Activated naive CD4-positive, alpha-beta T cell treated with anti-CD3 and anti-CD28 coated beads, Interleukin-2, amount 50 U/mL, for 16 hours (primary cell): ENCODE measurements at places on chromosomes 12 and 14.

DNA sequence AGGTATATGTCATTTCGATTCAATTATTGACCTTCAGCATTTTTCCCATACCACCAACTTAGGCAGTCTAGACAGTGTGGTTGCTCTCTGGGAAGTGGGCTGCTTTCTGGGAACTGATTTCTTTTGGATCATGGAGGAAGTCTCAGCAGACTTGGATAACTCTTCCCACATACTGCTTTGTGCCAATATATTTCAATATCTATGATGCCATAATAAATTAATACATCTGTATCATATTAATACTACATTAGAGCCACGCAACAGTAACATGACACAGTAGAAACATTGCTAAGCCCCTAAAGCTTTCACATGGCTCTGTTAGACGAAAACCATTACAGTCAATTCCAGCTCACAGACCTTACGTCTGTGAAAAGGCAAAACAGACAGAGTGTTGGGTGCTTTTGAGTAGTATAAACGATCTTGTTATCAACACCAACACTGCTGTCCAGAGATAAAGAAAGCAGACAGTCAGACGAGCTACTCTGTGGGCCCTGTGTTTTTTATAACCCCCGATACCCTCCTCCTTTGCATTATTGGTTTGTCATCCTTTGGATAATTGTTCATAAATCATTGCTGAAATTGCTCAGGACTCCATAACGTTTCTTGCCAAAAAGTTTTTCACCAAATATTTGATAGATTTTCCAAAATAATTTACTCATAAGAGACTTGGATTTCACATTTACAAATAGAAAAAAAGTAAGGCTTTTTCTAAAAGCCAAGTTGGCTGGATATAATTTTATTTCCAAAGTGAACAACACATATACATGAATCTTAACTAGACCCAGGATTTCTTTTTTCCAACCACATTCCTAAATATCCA, 439.7 kb downstream of the ADAMTS20 start:
- no peak for DNase-seq

DNA sequence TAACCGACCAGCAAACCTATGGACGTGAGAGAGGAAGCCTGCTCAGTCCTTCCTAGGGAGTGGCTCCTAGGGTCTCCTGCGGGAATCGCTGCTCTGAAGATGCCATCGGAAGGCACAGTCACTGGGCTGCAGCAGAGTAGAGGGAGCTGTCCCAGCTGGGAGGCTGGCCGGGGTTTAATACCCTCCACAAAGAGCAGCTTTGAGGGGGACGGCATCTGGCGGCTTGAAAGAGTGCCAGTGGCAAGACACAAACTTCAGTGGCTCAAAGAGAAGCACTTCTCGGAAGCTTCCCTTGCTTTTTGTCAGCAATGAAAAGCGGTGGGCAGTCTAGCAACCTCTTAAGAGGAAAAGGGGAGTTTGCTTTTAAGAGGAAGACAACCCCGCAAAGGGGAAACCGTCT, 114.6 kb downstream of the TMEM132C start:
- no peak for DNase-seq

GRCh38 chr14:55749201-55749812, 169.3 kb downstream of the KTN1 start:
- DNase-seq, result no peak

DNA sequence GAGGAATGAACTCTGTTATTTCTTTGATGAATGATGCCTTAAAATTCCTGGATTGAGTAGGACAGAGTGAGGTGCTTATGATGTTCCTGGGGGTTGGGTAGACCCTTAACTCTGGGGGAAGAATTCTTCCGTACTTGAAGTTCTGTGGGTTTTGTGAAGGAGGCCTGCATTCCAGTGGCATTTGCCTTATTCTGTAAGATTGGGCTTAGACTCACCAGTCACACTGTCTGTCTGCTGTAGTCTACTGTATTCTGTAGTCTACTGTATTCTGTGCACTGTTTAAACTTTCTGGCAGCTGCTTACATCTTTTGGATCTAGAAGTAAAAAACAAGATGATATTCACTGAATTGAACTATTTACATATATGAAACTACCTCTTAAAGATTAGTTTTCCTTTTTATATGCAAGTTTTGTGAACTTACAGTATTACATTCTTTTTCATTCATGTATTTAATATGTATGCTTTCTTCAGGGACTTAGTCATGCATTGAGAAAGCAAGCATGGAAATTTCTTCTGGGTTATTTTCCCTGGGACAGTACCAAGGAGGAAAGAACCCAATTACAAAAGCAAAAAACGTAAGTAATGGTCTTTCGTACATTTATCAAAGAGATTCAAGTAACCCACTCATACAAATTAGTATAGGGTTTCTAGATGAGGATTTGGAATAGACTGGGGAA, 42.3 kb upstream of the TPH2 start:
- no peak for DNase-seq

- DNase-seq, result no peak
Observed at GRCh38 chr12:66803930-66804329, 125.1 kb upstream of the GRIP1 start.

DNA sequence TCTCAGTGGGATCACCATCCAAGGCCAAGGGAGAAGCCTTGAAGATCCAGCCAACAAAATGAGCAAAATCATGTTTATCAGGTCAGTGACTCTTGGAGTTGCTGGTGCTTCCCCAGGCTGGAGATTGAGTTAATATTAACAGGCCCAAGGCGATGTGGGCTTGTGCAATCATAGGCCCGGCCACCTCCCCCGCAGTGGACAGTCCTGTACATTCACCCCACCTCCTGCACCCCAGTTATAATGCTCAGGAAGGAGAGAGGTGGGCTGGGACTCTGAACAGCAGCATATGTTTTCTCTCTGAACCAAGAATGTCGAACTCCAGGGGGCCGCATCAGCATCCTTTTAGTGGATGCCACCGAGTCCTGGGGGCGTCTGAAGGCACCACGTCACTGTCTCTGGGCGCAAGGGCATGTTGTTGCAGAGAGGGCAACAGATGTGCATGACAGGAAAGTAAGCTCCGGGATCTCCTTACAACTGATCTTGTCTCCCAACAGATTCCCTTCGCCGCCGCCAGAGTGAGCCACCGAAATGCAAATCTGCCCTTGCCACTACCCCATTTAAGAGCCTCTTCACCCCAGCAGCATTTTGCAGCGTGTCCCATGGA, 32.2 kb upstream of the SERPINA6 start:
- no peak for DNase-seq

- no peak for DNase-seq
Observed at GRCh38 chr12:63292471-63293221, 141.6 kb upstream of the AVPR1A start.

- DNase-seq, result no peak
Observed at GRCh38 chr14:105023144-105023543, 2.3 kb upstream of the CDCA4 start.

GRCh38 chr14:34170882-34171281, 220.0 kb upstream of the EGLN3 start:
- DNase-seq, result no peak

- DNase-seq, result no peak
Observed at GRCh38 chr14:101903111-101903561, 61.2 kb upstream of the DYNC1H1 start.

- no peak for DNase-seq
Observed at GRCh38 chr12:130818272-130818634, 20.8 kb downstream of the STX2 start.

DNA sequence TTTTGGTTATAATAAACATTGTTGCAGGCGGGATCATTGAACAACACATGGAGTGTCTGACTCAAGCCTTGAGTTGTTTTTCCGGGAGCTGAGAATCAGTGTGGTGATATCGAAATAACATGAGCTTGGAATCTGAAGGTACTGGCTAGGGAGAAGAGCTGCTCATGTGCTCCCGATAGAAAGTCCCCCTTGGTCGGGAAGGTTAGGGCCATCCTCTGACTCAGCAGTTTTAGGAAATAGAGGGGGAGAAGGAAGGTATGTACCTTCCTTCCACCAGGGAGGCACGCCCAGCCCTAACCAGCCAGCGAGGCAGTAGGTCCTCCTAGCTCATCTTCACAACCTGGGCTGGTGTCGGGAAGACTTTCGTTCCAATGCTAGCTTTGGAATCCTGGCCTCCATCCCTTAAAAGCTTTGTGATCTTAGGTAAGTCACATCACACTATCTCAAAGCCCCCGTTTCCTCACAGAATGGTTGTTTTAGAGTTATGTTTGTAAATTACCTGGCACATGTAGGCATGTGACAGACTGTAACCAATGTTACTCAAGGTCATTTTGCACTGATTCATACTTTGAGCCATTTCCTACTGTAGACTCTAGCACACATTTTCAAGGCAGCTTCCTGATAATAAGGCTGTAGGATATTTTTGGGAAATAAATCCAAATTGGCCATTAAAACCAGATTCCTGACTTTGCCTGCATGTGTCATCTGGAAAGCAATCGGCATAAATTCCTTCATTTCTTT, 1.9 kb upstream of the RAB35 start:
- DNase-seq, result no peak

DNA sequence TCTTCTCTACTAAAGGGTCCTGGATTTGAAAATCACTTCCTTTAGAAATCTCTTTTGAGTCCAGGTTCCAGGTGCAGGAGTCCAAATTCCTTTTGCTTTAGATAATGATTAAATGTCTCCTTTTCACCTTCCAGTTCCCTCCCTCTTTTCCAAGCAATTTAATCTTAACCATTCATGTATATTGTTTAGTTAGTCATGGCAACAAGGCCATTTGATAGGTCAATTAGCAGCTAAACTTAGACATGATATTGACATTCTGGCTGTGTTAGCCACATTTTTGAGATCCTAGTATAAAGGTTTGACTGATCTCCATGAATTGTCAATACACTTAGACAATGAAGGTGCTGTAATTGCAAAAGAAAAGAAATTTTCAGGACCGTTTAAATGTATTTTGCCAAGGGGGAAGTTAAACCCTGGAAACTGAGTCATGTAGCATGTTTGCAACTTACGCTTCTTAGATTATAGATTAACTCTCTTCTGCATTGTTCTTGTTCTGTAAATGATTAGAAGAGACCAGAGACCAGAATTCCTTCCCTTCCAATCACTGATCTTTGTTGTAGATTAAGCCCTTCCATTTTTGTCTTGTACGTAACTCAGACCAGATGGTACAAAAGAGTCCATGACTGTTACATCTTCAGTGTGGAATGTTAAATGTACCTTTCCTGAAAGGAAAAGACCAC, 12.4 kb upstream of the C12orf75 start:
- DNase-seq, result no peak

DNA sequence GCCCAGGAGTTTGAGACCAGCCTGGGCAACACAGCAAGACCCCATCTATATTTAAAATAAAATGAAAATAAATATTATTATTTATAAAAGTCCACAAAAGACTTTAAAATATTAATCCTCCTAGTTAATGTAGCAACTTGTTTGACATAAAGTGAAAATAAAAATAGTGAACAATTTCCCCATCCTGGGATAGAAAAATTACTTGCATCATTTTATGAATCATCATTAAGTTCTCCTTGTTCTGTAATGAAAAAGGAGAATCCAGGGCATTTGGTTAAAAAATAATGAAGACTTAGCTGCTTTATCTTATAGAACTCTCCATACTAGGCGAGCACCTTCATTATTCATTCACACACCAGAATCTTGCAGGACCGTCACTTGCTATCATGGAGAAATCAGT, 66.1 kb downstream of the ELK3 start:
- no peak for DNase-seq

DNA sequence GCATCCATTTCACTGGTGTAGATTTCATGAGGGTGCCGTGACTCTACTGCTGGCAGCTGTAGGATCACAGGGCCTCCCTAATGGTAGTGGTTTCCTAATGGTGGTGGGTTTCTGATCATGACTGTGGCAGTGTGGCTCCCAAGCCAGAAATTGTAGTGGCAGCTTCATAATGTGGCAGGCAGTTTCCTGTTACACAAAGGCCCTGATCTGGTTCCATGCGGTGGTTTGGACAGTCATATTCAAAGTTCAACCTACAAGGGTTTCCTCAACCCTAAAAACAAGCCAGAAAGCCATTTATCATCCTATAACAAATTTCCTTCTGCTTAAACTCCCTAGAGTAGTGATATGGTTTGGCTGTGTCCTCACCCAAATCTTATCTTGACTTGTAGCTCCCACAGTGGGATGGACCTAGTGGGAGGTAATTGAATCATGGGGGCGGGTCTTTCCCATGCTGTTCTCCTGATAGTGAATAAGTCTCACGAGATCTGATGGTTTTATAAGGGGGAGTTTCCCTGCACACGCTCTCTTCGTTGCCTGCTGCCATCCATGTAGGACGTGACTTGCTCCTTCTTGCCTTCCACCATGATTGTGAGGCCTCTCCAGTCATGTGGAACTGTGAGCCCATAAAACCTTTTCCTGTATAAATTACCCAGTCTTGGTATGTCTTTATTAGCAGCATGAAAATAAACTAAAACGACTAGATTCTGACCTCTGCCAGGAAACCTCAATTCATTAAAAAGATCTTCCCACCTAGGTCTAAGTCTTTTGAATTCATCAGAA, 257.1 kb downstream of the EFCAB11 start:
- no peak for DNase-seq

DNA sequence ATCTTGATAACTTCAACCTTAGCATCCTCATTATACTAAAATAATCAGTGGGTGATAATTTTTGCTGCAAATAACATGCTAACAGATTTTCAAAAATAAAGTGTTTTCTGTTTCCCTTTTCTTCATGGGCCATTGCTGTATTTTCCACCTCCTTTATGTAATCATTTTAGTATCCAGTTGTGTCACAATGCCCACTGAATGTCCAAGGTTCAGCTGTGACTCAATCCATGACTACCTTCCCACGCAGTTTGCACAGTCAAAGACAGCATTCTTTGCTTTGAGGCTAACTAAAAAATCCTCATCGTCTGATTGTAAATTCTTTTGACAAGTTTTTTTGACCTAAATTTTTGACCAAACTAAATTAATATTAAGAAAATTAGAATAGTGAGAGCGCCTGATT, 474.1 kb downstream of the FLRT2 start:
- no peak for DNase-seq

DNA sequence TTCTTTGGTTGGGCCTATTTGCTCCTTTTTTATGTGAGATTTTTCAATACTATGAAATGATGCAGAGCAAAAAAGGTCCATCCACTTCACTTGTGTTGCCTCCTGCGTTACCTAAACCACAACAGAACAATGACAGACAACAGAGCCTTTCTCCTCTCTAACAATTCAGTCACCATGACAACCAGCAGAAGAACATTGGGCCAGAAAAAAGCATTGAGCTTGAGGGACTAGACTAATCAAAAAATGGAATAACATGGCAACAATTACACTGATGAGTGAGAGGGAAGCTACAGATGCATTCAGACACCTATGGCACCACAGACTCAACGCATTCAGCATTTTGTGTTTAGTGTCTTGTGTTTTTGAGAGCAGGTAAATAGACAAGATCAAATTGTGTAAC, 44.6 kb upstream of the PTCSC3 start:
- no peak for DNase-seq

DNA sequence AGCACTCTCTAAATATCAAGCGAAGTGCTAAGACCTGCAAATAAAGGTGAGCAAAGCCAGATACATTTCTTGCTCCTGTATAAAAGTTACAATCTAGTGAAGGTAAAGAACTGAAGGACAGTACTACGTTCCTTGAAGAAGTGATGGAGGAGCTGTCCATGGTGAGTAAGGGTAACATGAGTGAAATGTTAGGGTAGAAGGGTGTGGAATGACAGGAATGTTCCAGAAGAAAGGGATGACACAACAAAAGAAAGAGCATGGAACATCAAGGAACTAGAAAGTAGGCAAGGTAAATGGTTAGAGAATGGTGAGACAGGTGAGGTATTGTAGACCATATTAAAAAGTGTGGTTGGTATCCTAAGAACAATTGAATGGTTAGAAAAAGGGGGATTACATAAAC, 272.4 kb downstream of the ACSS3 start:
- no peak for DNase-seq

GRCh38 chr14:90778571-90779255, 37.5 kb downstream of the TTC7B start:
- no peak for DNase-seq

GRCh38 chr14:20623798-20624197, 17.7 kb downstream of the OR6S1 start:
- DNase-seq, result no peak
